K562 (cell line): ENCODE measurements at places on chromosomes 3 and 15.

DNA sequence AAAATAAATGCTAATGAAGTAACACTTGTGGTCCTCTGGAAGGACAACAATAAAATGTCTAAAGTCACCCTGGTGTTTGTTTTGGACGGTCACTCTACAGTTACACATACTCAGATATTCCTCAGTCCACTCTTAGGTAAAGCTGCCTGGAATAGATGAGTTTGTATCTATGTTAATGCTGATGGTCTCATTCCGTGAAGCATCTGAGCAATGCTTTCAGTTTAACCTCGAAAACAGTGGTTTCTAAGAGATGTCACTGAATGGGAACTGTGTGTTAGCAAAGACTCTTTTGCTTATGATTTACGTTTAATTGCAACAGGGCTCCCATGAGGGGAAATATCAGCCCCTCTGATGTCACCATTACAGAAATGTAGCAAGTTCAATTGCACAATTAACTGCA is 49.1 kb downstream of the FBN1 start:
- no peaks in the 10 kb centered on the region for H3K36me3 ChIP-seq
- H3K4me3 ChIP-seq, result no peak overlapping the region
- DNase-seq, result no peak
- 0 out of 2 replicates have a peak, but pooled peaks cover 3% of the 10 kb centered on the region for H3K4me1 ChIP-seq
- H3K27me3 ChIP-seq, result no peaks in the 10 kb centered on the region

- no peak overlapping the region for H3K27ac ChIP-seq
- no peak overlapping the region for H3K4me3 ChIP-seq
- H3K36me3 ChIP-seq, result peaks cover 55% of the 10 kb centered on the region
- H3K4me1 ChIP-seq, result peaks cover 50% of the 10 kb centered on the region
- no peaks in the 10 kb centered on the region for H3K27me3 ChIP-seq
These were observed 21.5 kb downstream of the CNOT10 start for GRCh38 chr3:32706348-32707025.

DNA sequence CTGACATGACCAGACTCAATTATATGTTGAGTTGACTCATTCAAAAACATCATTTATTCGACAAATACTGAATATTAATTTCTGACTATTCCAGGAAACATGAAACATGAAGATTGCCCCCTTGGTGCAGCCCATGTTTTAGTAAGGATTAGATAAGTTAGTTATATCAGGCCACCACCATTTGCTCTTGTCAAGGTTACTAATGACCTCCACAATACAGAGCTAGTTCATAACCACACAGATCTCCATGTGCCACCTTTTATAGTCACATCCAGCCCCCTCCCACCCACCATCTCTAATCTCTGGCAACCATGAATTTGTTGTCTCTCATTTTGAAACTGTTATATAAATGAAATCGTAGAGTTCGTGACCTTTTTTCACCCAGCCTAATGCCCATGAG is 15.7 kb downstream of the KLHL18 start:
- no peak overlapping the region for H3K4me3 ChIP-seq
- H3K36me3 ChIP-seq, result peaks cover 57% of the 10 kb centered on the region
- DNase-seq, result no peak
- peak overlapping the region; percentile 7; the same call in 2 of the 3 replicates for H3K27ac ChIP-seq
- peaks cover 11% of the 10 kb centered on the region for H3K4me1 ChIP-seq

- H3K4me1 ChIP-seq, result peaks cover 29% of the 10 kb centered on the region
- no peaks in the 10 kb centered on the region for H3K27me3 ChIP-seq
- H3K36me3 ChIP-seq, result no peaks in the 10 kb centered on the region
- no peak overlapping the region for H3K4me3 ChIP-seq
- DNase-seq, result no peak
These were observed 14.3 kb upstream of the DPH6 start for GRCh38 chr15:35560258-35560657.

DNA sequence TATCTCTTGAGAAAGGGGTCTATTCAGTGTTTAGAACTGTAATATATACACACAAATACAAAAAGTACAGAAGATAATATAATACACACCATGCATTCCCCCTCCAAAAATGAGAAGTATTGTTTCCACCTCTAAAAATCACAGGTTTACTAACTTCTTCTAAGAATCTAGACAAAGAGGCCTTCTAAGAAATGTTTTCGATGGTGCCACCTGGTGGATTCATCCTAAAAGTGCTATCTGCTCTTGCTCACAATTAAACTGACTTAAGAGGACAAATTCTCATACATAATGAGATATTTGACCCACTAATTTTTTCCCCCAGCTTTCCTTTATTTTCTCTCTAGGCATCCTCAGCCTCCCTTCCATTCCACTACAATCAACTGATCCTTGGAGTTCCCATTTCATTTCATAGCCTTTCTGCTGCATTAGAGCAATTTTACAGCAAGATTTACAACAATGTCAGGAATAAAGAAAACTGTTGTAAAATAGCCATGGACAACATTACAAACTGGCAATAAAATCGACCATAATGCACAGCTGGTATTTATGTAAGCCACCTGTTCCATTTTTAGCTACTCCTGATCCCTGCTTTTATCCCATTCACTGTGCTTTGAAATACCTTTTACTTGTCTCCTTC is 124.6 kb downstream of the ARRDC4 start:
- H3K27me3 ChIP-seq, result no peaks in the 10 kb centered on the region
- H3K4me1 ChIP-seq, result no peaks in the 10 kb centered on the region; the same call in 1 of the 2 replicates
- no peak overlapping the region for H3K4me3 ChIP-seq
- DNase-seq, result peak; percentile 72
- no peaks in the 10 kb centered on the region for H3K36me3 ChIP-seq

- H3K4me3 ChIP-seq, result no peak overlapping the region
- no peak overlapping the region for H3K27ac ChIP-seq
- no peak for DNase-seq
- H3K27me3 ChIP-seq, result no peaks in the 10 kb centered on the region
These were observed 449.9 kb upstream of the NR2F2 start for GRCh38 chr15:95880630-95881029.
